ENCODE measurements at places on chromosomes 2 and 18.
A peak's percentile ranks its signal among the peaks of the same experiment; 100 is the strongest.

DNA sequence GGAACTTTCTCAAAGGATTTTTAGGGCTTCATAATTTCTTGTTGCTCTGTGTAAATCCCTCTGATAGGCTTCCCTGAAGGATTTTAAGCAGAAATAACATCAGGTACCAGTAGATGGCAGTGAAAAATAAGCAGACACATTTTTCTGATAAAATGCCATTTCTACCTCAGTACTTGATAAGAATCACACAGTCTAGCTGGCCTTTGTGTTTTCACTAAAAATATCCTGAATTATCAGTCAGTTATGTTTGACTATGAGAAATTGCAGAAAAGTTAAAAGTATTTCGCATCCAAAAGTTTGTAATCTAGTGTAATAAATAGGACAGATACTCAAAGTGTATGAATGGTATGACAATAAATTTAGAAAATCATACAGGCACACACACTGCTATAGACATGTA, 68.7 kb downstream of the DNAJC10 start:
- peak; percentile 61 for DNase-seq

DNA sequence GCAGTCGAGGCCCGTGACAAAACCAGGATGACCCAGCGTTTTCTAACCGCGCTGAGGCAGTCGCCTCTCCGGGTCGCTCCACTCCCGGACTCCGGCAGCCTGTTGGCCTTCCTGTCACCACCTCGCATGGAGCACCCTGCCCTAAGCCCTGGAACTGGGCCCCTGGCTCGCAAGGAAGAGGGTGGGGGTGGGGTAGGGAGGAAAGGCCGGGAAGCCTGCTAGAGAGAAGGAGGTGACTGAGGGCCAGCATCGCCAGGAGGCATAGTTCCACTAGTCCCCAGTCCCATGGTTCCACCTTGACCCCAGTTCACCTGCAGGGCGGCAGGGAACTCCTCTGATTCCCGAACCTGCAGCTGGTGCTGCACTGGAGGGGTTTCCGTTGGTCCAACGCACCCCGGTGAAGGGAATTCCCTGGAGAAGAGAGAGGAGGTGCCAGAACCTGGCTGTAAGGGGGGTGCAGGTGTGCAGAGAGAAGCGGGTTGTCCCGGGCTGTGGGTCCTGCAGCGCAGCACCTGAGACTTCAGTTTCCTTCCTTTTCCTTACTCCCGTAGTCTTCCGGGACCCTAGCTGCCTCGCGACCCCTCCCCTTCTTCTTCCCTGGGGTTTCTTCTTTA, 11.8 kb upstream of the EN1 start:
- no peak for DNase-seq

DNA sequence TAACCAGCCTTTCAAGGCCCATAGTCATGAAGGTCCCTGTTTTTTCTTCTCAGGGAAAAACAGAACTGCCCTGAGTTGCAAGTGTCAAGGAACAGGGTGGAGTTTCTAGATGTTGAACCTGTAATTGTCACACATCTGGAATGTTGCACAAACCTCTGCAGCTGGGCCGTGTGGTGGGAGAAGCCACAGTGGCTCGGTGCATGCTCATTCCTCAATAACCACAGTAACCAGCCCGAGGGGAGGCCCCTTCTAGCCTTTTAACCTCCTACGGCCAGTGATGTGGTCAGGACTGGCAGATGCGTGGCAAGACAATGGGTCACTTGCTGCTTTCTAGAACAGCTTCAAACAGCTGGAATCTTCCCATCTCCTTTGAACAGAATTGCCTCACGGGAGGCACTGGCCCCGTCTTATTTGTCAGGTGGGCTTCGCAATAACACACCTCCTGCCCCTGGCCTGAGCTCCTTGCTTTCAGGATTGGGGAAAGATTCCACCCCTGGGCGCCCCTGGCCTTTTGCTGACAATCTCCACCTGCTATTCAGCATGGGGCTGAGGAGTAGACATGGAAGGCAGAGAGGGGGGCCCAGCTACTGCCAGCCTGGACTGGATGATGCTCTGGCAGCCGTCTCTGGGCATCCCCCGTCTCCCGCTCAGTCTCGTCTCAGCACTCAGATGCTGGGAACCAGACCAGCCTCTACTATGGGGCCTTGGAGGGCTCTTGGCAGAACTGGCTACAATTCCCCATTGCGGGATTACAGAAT, 102.9 kb downstream of the KLHL29 start:
- no peak for DNase-seq

DNA sequence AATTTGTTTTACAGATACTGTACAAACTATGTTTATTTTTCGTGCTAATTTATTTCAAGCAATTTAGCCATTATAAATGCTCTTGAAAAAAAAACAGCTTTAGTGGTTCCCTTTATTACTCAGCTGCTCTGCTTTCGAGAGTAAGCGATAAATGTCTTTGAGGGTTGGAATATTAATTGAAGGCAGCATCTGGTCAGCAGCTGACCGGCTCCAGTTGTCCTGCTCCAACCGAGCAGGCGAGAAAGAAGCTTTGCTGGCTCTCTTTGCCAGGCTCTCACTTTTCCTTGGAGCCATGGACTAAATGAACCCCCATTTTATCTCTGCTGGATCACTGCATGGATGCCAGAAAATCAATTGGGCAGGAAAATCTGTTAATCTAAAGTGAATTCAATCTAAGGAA, 147.4 kb downstream of the LNPK start:
- DNase-seq, result no peak

- DNase-seq, result no peak
Measured at GRCh38 chr2:108918941-108919341, 70.1 kb downstream of the EDAR start.

- DNase-seq, result no peak
Measured at GRCh38 chr2:159124441-159124911, 156.0 kb downstream of the TANC1 start.

DNA sequence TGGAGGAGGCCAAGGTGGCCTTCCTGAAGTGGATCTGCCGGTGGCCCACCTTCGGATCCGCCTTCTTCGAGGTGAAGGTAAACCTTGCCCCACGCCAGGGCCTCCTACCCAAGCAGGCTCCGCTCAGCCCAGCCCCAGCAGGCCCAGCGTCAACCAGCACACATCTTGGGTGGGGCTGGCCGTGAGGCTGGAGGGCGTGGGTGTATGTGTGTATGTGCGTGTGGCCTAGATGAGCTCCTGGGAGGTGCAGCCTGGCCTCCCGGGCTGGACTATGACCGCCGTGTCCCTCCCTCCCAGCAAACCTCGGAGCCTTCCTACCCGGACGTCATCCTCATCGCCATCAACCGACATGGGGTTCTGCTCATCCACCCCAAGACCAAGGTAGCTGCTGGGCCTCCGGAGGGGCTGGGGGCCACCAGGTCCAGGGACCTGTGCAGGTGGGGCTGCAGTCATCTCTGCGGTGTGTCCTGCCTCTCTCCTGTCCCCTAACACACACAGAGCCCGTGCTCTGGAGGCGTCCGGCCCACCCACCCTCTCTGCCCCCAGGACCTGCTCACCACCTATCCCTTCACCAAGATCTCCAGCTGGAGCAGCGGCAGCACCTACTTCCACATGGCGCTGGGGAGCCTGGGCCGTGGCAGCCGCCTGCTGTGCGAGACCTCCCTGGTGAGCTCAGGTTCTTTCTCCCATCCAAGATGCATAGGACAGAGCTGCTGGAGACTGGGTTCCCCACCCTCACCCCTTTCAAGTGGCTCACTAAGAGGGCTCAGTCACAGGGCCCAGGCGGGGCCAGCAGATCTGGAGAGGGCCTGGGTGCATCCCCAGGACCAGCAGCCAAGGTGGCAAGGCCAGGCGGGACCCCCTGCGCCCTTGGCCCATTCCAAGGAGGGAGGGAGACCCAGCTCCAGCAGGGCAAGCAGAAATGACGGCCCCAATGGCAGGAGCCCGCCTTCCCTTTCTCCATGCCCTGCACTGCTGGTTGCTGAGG, 9.4 kb upstream of the GPR17 start:
- no peak for DNase-seq

DNA sequence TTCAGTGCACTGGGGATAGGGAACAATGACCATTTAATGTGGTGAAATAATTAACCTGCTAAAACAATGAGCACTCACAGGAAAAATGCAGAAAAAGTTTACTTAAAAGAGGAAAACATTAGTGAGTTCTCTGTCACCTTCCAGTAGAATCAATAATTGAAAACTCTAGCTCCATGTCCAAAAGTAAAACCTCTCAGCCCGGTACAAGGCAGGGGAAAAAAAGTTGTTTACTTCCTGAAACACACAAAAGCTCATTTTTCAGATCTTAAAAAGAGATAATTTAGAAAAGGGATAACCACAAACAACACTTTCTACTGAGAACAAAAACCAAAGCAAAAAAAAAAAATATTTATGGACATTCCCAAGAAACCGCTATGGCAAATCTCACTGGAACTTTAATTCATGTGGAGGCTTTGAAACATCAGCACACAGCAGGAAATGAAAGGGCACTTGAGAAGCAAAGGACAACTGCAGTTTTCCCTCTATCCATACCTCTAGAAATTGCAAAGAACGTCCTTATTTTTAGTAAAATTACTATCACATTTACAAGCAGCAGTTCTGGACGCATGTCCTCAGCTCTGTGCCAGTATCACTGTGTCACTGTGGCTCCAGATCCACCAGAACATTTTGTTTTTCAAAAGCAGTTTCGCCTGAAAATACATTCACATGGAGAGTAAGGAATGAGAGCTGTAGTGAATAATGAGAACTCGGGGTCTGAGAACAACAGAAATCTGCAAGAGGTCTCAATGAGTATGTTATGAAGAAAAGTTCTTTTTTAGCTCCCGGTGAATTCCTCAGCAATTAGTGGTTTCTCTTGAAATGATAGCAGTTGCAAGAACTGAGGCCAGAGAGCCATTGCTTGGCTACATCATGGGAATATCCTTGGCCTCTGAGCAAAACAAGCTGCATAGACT, 44.7 kb upstream of the DNAH7 start:
- DNase-seq, result no peak

- DNase-seq, result no peak
Measured at GRCh38 chr18:58338961-58339592, 289.8 kb downstream of the ALPK2 start.

DNA sequence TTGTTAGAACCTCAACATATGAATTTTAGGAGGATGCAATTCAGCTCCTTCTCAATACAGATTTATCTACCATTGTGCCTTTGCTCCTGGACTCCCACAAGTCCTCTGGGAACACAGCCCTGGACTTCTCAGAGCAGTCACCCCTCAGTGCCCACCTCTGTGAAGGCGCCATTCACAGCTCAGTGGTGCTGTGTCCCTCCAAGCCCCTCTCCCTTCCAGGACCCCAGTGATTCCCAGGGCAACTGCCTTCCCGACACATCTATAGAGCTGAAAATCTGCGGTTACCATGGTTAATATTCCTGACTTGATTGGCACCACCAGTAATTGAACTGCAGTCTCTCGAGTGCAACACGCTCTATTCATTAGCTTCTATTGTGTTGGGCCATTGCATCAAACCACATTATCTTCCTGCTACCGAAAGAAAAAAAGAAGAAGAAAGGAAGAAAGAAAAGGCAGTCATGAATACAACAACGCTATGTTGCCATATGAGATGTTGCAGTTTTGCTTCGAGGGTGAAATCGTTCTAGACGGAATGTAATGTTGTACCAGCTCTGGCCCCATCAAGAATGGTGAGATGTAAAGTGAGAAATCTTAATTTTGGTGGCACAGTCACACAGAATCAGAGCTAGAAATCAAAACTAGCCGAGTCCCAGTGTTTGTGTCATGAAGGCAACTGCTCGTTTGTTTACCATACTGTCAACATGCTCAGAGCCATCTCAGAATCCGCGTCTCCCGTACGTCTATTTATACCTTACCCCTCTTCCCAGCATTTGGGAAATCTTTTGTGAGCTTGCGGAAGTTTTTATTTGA, 524.0 kb upstream of the ID2 start:
- no peak for DNase-seq

- DNase-seq, result no peak
Measured at GRCh38 chr2:40128796-40129195, 323.1 kb downstream of the SLC8A1 start.

Data from hippocampal formation (tissue), 2 donors.